ENCODE measurements at places on chromosomes 3 and 15.

GRCh38 chr3:31041161-31041978 is 146.9 kb upstream of the GADL1 start:
- DNase-seq: no peak

DNA sequence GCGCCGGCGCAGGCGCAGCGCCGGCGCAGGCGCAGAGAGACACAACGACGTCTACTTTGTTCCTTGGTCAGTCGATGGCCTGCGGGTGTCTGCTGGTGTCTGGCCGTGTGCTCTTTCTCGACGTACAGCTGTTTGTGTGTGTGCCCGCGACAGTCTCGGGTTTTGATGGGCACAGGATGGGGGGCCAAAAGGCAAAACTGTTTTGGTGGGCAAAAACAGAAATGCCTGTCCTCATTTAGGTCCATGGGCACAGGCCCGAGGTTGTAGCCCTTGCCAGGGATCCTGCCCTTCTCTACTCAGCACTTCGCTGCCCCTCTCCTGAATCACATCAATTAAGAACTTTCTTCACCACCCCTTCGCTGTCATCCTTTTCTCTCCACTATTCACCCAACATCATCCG is 184.8 kb upstream of the CHL1 start:
- no peak for DNase-seq

DNA sequence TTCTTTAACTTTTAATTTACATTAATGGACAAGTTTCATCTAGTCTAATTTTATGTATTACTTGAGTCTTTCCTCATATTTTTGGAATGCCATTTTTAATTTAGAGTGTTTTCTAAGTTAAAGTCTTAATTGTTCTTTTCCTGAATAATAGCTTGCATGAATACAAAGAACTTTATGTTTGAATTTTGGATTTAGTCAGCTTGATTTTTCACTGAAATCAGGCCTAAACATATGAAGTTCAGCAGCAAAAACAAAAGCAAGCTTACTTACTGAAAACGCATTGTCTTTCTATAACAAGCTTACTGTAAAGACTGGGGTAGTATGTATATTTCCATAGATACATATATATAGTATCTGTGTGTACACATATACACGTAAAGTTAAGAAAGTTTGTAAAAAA is 126.0 kb downstream of the ZBTB20 start:
- DNase-seq: no peak

DNA sequence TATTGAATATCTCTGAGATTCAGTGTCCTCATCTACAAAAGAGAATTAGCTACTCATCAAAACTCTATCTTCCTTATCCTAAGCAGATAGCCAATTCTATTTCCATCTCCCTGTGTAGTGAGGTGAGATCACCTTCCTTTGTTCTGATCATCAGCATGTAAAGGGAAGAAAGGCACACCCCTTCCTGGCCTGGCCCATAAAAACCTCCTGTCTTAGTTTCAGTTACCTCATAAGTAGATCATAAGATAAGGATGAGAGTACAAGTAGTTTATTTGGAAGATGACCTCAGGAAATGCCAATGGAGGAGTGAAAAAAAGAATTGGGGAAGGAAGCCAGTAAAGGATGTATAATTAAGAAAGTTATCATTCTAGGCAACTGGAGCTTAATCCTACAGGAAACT is 114.5 kb upstream of the GADL1 start:
- DNase-seq: no peak

GRCh38 chr3:99407257-99407656 is 231.1 kb upstream of the COL8A1 start:
- no peak for DNase-seq

DNA sequence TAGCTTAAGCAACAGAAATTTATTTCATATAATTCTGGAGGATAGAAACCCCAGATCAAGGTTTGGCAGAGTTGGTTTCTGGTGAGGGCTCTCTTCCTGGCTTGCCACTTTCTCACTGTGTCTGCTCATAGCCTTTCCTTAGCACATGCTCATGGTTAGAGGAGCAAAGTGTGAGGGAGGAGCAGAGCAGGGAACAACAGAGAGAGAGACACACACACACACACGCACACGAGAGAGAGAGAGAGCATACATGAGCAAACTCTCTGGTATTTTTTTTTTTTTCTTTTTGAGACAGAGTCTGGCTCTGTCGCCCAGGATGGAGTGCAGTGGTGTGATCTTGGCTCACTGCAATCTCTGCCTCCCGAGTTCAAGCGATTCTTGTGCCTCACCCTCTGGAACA is 36.8 kb upstream of the ZDHHC23 start:
- DNase-seq: no peak

- DNase-seq: no peak
Measured at GRCh38 chr3:138461896-138462295, 27.5 kb downstream of the ESYT3 start.

DNA sequence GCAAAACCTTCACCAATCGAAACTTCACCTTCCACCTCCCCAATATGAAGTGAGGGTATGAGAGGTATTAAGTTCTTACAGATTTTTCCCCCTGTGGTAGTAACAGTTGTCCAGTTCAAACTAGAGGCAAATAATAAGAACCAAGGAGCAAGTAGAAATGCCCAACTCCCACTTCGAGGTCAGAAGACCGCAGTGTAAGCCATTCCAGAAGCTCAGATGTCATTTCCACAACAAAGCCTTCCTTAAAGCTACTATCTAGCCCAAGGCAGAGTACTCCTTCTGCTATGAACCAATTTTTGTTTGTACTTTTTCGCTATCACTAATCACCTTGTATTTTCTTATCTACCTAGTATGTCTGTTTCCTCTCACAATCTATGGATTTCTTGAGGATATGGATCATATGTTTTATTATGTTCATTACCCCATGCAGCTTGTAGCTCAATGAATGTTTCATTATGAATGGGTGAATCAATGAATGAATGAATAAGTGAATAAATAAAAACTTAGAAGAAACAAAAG is 235.7 kb upstream of the KCNMB2 start:
- DNase-seq: no peak

- no peak for DNase-seq
Measured at GRCh38 chr3:64150623-64151207, 74.6 kb downstream of the PRICKLE2 start.

Measured in suppressor macrophage treated with lipopolysaccharide for 1 hour (primary cell).